ENCODE measurements at places on chromosomes 1 and 21.

- no peak for DNase-seq
Measured at GRCh38 chr1:41780322-41780721, 138.4 kb downstream of the HIVEP3 start.

DNA sequence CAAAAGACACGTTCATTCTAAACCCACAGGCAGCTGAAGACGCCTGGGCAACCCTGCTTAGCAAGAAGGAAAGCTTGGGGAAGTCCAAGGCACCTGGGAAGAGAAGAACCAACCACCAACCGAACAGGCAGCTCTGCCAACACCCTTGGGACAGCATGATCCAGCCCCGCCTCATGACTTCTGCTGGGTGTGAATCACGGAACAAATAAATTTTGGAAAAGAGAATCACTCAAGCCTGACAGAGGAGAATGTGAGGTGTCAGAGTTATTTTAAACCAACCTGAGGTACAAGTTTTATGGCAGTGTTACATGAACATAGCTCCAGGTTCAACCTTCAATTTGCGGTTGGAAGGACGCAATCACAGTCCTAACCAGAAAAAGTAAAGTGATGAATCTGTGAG is 10.0 kb upstream of the PADI4 start:
- DNase-seq, result no peak

DNA sequence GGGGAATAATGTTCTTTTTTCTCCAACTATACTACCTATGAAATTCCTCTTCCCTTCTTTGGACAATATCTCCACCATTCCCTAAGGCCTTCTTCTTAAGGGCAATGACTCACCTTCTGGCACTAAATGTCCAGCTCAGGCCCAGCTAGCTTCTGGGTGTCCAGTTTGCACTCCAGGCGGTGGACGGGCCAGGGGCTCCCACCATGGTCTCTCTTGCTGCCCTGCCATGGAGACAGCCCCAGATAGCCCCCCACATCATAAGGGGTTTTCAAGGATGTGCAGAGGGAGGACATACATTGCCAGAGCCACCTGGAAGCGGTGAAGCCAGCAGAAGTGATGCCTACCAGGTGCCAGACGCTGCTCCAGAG is 43.8 kb downstream of the C1orf198 start:
- DNase-seq, result no peak

- no peak for DNase-seq
Measured at GRCh38 chr1:221263831-221264767, 384.9 kb downstream of the HLX start.

- no peak for DNase-seq
Measured at GRCh38 chr1:183318433-183318832, 99.7 kb downstream of the NMNAT2 start.

GRCh38 chr1:155049651-155050559 is 1.2 kb upstream of the ADAM15 start:
- no peak for DNase-seq

- no peak for DNase-seq
Measured at GRCh38 chr1:211036381-211037060, 97.4 kb downstream of the KCNH1 start.

GRCh38 chr1:109912873-109913272 is 2.2 kb downstream of the CSF1 start:
- no peak for DNase-seq

DNA sequence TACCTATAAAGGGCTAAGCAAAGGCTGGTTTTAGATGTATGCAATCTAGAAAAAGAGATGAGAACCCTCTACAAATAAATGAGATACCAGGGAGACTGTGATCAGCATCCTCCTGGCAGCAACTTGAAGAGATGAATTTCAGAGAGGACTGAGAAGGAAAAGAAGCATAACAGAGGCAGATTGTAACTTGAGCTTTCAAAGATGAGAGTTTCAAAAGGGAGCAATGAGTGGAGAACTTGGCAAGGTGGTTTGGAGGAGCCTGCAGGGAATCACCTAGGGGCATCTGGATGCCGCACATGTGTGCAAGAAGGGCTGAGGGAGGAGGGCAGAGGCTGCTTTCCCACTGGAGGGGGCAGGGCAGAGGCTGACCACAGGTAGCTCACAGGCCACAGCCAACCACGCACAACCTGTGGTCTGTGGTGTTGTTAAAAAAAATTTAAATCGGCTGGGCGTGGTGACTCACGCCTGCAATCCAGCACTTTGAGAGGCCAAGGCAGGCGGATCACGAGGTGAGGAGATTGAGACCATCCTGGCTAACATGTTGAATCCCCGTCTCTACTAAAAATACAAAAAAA is 50.2 kb downstream of the PCNX2 start:
- no peak for DNase-seq

GRCh38 chr1:68918563-68918962 is 421.7 kb upstream of the DEPDC1 start:
- no peak for DNase-seq

DNA sequence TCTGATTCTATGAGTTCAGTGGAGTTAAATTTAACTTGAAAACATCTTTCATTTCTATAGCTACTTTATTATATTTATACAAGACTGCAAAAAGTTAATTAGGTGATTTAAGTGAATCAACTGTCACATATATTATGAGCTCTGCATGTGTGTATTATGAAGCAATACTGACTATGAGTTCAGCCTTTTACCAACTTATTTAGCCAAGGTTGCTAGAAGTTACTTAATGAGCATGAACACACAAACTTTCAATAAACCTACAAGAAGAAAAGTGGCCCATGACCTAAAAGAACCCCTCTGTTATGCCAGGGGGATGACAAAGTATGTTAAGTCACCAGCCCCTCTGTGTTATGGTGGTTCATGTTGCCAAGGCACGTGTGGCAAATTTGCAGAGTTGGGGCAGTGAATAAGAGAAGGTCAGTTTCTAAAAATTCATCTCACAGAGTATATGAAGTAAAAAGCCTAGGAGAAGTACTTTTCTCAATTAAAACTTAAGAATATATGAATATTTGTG is 86.7 kb upstream of the LYPLAL1 start:
- no peak for DNase-seq

DNA sequence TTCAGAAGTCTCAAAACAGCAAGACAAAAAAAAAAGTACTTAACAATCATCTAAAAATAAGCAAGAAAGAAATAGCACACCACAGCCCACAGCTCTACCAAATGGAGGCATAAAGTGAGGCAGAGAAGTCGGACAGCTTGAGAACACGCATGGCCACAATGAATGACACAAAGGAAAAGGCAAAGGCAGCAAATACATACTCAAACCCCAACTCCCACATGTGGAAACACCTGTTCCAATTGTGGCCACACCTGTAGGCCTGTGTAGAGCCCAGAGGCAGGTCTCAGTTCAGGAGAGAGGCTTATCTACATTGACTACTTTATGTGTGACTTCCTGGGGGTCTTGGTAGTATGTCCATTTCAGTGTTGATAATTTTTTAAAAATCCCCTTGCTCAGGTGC is 543.5 kb downstream of the LMO4 start:
- DNase-seq, result no peak

- no peak for DNase-seq
Measured at GRCh38 chr1:26546375-26546774, 16.8 kb downstream of the RPS6KA1 start.

GRCh38 chr1:112808861-112809684 is 93.9 kb upstream of the PPM1J start:
- DNase-seq, result no peak

DNA sequence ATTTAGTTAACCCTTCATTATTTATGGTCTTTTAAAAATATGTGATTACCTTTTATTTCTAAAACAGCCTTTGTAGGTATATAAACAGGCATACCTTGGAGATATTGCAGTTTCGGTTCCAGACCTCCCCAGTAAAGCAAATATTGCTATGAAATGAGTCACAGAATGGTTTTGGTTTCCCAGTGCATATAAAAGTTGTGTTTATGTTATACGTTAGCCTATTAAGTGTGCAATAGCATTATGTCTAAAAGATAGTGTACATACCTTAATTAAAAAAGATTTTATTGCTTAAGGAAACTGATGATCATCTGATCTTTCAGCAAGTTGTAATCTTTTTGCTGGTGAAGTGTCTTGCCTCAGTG is 44.1 kb downstream of the XCL2 start:
- no peak for DNase-seq
